Kasumi-1 (cell line): ENCODE measurements at places on chromosomes 3 and 15.

GRCh38 chr3:150253622-150254021 is 154.5 kb upstream of the TSC22D2 start:
- DNase-seq, result no peak

- no peak for DNase-seq
These were observed 303.9 kb downstream of the PDCD6IP start for GRCh38 chr3:34102288-34102687.

GRCh38 chr3:168950622-168951021 is 712.9 kb downstream of the MECOM start:
- DNase-seq, result no peak

- DNase-seq, result no peak
These were observed 134.9 kb upstream of the PTX3 start for GRCh38 chr3:157301755-157302154.

DNA sequence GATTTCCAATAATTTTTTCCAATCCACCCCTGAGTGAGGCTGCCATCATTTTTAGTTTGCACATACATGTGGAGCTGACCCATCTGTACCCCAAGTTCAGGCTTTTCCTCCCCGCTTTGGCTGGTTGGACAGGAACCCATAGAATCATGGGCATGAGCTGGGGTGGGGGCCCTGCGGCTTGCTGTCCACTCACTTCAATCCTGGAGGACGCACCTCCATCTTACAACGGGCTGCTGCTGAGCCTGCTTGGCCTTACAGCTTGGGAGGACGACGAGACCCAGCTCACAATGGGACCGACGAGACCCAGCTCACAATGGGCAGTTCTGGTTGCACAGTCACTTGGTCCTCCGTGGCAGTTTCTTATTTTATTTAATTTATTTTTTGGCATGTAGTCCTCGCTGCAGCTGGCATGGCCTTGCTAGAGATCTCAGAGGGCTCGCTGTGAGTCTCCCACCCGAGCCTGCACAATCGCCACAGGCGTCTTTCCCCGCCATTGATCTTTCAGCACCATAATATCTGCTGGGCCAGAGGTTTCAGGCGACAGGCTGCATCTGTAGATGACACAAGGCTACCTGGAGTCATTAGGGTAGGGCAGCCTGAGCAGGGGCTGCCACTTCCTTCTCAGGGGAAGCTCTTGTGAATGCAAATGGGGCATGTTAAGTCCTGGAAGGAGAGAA is 19.6 kb upstream of the EPHB3 start:
- DNase-seq, result no peak

- DNase-seq, result no peak
These were observed 35.1 kb downstream of the TMOD3 start for GRCh38 chr15:51864408-51865056.

GRCh38 chr15:80849308-80849707 is 70.1 kb downstream of the CEMIP start:
- DNase-seq, result no peak

DNA sequence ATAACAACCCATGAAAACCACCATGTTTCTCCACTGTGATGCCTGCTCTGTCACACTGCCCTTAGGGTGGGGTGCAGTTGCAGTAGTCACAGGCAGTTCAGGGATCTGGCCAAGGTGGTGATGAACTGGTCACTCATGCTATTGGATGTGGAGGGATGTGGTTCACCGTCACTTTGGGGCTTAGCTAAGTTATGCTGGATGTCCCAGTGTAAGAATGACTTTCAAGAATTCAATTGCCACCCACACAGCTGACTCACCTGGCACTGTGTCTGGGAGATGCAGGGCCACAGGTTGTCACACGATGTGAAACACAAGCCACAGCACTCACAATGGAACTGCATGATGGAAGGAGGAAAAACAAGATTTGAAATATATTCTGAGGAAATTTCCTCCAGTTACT is 146.1 kb upstream of the CTNNB1 start:
- no peak for DNase-seq

- no peak for DNase-seq
These were observed 29.2 kb upstream of the SFMBT1 start for GRCh38 chr3:53074761-53075742.

DNA sequence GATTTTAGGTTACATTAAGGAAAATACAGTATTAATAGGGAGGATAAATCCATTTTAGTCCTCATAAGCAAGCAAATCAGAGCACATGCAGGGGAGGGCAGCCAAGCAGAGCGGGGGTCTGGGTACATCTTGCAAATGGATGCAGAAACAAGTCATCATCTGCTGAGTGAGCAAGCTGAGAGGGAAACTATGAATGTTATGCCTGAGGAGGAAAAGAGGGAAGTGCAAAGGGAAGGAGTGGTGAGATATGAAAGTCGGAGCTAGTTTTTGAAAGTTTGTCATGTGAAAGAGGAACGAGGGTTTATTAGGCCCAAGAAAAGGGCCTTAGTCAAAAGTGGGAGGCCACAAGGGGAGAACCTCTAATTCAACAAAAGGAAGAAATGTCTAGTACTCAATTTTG is 15.4 kb downstream of the PTX3 start:
- DNase-seq, result peak; percentile 58

DNA sequence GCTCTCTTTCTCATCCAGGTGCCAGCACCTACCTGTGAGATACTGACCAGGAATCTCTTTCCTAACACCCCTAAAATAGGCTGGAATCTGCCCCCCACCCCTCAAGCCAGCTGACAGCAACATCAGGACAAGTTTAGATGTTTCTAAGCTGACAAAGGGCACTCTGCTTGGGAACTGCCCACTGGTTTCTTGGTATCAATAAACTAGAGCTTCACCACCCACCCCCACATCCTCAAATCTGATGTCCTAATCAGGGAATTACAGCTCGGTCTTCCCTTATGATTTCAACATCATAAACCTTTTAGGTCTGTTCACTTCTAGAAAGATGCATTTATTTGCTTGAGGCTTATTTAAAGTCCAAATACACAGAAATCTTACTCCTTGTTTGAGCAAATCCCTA is 34.7 kb downstream of the CEP19 start:
- no peak for DNase-seq

GRCh38 chr3:187612656-187613055 is 57.5 kb downstream of the SST start:
- no peak for DNase-seq

DNA sequence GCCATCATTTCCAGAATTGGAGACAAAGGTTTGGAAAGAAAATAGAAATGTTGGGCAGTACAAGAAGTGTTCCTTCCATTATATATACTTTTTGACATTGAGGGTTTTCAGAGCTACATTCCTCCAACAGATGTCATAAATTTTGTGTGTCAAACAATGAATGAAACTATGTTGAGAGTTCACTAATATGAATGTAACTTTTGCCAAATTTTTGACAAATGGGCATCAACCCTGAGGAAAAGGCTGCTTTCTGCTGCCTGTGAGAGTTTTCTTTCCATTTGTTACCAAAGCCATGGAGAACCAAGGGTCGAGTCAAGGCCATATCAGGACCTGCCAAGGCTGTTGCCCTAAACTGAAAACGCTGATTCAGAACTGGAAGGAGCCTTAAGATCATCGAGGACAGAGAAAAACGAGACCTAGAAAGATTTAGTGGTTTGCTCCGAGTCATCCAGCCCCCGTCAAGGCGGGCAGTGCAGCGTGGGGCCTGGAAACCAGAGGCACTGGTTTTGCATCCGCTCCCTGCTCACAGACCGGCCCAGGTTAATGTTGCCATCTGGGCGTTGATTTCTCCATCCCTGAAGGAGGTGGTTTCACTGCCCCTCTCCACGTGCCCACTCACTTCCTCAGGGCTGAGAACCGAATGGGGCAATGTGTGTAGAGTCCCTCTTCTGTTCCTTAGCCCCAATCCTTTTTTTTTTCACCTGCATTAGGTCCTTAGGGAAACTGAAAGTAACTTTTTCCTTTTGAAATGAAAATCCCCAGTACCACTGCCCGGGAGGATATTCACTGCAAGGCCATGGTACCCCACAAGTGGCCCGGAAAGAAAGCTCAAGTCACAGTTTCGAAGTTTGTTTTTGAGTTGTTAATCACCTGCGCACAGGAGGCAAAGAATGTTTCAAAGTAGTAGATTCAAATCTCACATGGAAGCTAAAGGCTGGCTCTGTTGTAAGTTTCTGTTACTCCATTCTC is 32.8 kb downstream of the TPM1 start:
- no peak for DNase-seq

DNA sequence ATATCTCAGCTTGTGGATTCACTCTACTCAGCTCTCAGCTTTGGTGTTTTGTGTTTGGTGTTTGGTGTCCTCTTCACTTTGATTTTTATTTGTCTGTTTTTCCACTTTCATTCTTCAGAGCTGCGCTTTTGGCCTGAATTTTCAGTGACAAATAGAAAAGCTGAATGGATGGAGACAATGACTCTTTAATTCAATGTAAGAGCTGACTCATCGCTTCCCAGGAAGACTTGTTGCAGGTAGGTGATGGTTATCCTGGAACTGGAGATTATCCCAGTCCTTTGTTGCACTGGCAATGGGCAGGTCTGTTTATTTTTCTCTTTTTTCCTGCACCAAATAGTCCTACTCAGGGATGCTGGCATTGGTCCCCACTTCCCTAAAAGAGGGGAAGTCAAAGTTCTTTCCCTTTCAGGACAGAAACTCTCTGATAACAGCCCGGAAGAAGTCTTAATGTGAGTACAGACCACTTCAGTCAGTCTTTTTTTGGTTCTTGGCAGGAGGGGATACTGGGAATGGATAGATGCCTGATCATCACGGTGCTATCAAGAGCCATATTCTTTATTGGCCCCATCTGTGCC is 12.4 kb upstream of the AEN start:
- DNase-seq, result peak; percentile 3

- peak; percentile 16 for DNase-seq
These were observed 22.8 kb downstream of the BCL2A1 start for GRCh38 chr15:79948095-79948695.

GRCh38 chr3:43223670-43224364 is 62.5 kb upstream of the SNRK start:
- DNase-seq, result peak; percentile 60

DNA sequence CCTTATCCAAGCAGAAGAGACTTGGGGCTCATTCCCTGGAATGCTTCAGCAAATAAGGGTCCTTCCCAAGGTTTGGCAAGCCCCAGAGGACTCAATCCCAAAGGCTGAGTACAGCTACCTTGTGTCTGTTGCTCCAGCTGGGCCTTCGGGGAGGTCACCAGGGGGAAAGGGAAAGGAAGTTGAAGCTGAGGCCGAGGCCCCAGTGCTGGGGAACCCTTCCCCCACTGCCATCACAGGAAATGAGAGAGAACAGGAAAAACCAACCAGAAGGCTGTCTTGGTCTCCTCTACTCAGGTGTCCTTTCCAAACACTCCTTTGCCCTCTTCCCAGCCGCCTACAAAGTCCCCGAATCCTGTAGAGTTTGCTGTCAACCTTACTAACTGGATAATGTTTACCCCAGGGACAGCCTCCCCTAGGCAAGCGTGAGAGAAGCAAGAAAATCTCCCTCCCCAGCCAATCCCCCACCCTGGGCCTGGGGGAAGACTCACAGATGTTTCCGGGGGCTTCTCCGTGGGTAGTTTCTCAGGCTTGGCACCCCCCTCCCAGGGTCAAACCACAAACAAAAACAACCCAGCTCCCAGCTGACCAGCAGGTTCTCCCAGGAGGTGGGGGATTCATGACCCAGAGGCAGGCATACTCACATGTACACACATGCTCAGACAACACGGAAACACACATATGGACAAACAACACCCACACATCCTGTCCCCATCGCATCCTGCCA is 5.5 kb downstream of the CSRNP1 start:
- DNase-seq, result peak; percentile 78

DNA sequence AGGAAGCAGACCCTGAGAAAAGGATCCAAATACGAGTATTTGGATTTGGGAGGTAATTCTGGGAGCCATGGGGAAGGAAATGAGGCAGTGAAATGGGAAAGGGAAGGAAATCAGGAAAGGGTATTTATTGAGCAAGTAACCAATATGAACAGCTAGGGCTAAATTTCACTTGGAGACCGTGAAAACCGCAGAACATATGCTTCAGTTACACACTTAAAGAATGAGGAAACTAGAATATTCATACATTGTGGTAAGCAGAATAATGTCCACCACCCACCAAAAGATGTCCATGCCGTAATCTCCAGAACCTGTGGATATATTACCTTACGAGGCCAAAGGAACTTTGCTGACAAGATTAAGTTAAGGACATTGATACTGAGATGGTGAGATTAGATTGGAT is 63.3 kb downstream of the LRRN1 start:
- DNase-seq, result no peak

- DNase-seq, result no peak
These were observed 107.5 kb upstream of the CHRM5 start for GRCh38 chr15:33860754-33861153.

- DNase-seq, result no peak
These were observed 358.6 kb upstream of the ARHGEF26 start for GRCh38 chr3:153762411-153763235.

DNA sequence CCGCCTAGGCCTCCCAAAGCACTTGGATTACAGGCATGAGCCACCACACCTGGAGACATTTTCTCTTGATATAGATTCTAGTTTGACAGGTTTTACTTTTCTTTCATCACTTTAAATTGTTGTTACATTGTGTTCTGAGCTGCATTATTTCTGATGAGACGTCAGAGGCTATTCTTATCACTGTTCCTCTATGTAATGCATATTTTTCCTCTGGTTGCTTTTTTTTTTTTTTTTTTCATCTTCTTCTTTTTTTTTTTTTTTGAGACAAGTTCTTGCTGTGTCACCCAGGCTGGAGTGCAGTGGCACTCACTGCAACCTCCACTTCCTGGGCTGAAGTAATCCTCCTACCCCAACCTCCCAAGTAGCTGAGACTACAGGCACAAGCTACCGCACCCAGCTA is 41.2 kb downstream of the TRA2B start:
- no peak for DNase-seq

DNA sequence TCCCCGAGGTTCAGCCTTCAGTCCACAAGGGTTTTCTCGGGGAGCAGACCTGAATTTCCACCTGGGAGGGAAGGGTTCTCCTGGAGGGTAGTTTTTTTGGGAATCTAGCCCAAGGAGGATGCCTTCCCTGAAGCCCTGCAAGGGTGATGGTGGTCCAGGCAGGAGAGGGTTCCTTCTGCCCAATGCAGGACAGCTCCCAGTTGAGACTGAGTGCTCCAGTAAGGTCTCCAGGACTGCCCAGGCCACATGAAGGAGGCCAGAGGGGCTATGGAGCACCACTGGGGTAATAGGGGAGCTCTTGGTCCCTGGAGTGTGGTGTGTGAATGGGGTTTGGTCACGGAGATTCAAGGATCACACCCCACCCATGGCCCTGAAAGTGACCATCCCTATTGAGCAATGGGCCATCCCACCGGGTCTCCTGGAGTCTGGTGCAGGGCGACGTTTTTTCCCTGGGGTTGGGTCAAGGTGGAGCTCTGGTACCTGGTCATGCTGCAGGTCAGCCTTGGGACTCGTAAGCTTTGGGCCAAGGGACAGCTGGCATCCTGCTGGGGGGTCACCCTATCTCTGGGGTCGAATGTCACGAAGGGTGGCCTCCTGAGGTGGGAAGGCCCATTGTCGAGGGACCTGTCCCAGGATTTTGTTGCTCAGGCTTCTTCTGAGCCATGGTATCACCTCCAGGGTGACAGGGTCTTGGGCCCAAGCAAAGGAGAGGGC is 196.5 kb downstream of the UBE3A start:
- no peak for DNase-seq
